Esophagus squamous epithelium (tissue), 5 donors: ENCODE measurements at places on chromosomes 12 and 14. TPM values are rescaled to one million over a fixed set of nuclear protein-coding genes. Genes with fewer than 3 reads are reported as not detected.

TMEM19 gene
- 76.9 TPM for total RNA-seq

- no peak for DNase-seq
Observed at GRCh38 chr14:99619835-99620834, 16.1 kb upstream of the CCDC85C start.

GRCh38 chr12:65409726-65410125 lies 131.2 kb downstream of the MSRB3 start:
- DNase-seq: no peak

GRCh38 chr14:97781961-97782360 lies 984.8 kb downstream of the VRK1 start:
- no peak for DNase-seq
